ENCODE measurements at places on chromosomes 3 and 15.

GRCh38 chr3:4061195-4061594 is 242.0 kb upstream of the SETMAR start:
- H3K27ac ChIP-seq, result no peak overlapping the region
- no peaks in the 10 kb centered on the region for H3K36me3 ChIP-seq
- no peaks in the 10 kb centered on the region for H3K27me3 ChIP-seq

- H3K4me1 ChIP-seq, result no peaks in the 10 kb centered on the region
- H3K36me3 ChIP-seq, result no peaks in the 10 kb centered on the region
- H3K4me3 ChIP-seq, result no peak overlapping the region
- DNase-seq, result no peak
- H3K27me3 ChIP-seq, result no peaks in the 10 kb centered on the region
- no peak overlapping the region for H3K27ac ChIP-seq
Measured at GRCh38 chr3:146834917-146835316, 229.8 kb upstream of the PLSCR5 start.

GRCh38 chr15:76939715-76940114 is 8.2 kb downstream of the RCN2 start:
- DNase-seq, result no peak
- peaks cover 12% of the 10 kb centered on the region for H3K4me1 ChIP-seq
- H3K27ac ChIP-seq, result no peak overlapping the region
- H3K4me3 ChIP-seq, result no peak overlapping the region
- H3K27me3 ChIP-seq, result no peaks in the 10 kb centered on the region

- H3K27me3 ChIP-seq, result no peaks in the 10 kb centered on the region
- H3K36me3 ChIP-seq, result no peaks in the 10 kb centered on the region
- H3K27ac ChIP-seq, result no peak overlapping the region
- peaks cover 4% of the 10 kb centered on the region for H3K4me1 ChIP-seq
- no peak overlapping the region for H3K4me3 ChIP-seq
Measured at GRCh38 chr3:100776746-100777145, 67.5 kb downstream of the TFG start.

DNA sequence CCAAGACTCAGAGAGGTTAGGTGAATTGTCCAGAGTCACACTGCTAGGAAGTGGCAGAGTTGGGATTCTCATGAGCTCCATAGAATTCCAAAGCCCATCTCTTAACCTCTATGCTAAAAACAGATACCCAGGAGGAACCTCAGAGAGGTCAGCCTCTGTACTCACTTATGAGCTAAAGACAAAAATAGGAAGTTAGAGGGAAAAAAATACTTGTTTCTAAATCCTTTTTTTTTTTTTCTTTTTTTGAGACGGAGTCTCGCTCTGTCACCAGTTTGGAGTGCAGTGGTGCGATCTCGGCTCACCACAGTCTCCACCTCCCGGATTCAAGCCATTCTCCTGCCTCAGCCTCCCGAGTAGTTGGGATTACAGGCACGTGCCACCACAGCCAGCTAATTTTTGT is 31.4 kb downstream of the FSD2 start:
- no peak overlapping the region for H3K27ac ChIP-seq
- no peaks in the 10 kb centered on the region for H3K27me3 ChIP-seq
- H3K4me1 ChIP-seq, result no peaks in the 10 kb centered on the region
- no peak overlapping the region for H3K4me3 ChIP-seq
- DNase-seq, result no peak

- no peak for DNase-seq
- H3K4me3 ChIP-seq, result no peak overlapping the region
- no peak overlapping the region for H3K27ac ChIP-seq
- H3K36me3 ChIP-seq, result no peaks in the 10 kb centered on the region
- H3K4me1 ChIP-seq, result no peaks in the 10 kb centered on the region
Measured at GRCh38 chr15:72047020-72047419, 70.9 kb downstream of the MYO9A start.

GRCh38 chr3:160622263-160623045 is 54.5 kb upstream of the ARL14 start:
- DNase-seq, result no peak
- no peaks in the 10 kb centered on the region for H3K4me1 ChIP-seq
- no peak overlapping the region for H3K27ac ChIP-seq
- H3K36me3 ChIP-seq, result no peaks in the 10 kb centered on the region
- H3K27me3 ChIP-seq, result no peaks in the 10 kb centered on the region

DNA sequence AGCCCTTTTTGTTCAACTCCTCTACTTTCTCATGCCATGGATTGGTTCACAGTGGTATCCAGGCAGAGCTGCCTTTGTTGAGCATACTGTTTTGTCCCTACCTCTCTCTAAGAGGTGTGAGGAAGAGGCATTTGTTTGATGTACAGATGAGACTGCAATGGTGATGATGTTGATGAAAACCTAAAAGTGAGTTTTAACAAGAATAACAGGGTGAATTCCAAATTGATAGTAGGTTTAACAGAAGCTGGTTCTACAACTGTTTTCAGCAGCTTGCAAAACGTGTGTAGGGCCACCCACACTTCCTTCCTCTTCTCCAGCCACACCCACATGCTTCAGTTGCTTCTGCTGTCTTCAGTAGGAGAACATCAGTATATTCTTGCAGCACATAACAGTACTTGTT is 10.2 kb downstream of the SNRK start:
- no peak overlapping the region for H3K27ac ChIP-seq
- H3K4me3 ChIP-seq, result no peak overlapping the region
- no peak for DNase-seq
- no peaks in the 10 kb centered on the region for H3K36me3 ChIP-seq

DNA sequence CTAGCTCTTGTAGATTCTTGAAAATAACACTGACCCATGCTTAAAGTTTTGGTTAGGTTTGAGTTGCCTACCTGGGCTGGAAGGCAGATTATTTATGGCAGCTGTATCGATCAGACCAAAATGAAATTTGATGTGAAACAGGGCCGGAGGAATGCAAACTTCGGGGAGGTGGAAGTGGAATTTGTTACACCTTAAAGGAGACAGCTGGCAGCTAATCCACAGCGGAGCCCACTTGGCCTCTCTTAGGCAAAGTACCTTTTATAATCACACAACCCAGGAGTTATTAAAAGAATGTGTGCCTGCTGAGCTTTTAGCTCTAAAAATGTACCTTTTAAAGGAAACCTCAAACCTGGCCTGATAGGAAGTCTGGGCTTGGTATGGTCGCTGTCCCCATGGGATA is 250.9 kb upstream of the TPM1 start:
- no peak overlapping the region for H3K4me3 ChIP-seq
- no peak overlapping the region for H3K27ac ChIP-seq
- H3K36me3 ChIP-seq, result no peaks in the 10 kb centered on the region
- H3K4me1 ChIP-seq, result peaks cover 20% of the 10 kb centered on the region
- no peaks in the 10 kb centered on the region for H3K27me3 ChIP-seq
- DNase-seq, result no peak

All from neural progenitor cell (in vitro differentiated cells).